ENCODE measurements at places on chromosomes 7 and 10.

- DNase-seq, result no peak
Measured at GRCh38 chr7:108805808-108806397, 236.2 kb downstream of the DNAJB9 start.

DNA sequence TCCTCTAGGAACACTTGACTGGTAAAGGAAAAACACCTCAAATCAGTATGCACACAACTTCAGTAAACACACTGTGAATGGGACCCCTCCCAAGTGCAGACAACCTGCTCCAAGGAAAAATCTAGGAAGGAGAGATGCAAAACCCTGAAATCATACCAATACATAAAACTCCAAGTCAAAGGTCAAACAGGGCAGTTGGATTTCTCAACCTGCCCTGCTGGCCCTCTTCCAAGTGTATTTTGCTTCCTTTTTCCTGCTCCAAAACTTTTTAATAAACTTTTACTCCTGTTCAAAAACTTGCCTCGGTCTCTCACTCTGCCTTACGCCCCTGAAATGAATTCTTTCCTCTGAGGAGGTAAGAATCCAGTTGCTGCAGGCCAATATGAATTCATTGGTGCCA, 665.1 kb downstream of the SORCS1 start:
- no peak for DNase-seq

- DNase-seq, result no peak
Measured at GRCh38 chr10:99435986-99436638, 5.7 kb upstream of the GOT1 start.

DNA sequence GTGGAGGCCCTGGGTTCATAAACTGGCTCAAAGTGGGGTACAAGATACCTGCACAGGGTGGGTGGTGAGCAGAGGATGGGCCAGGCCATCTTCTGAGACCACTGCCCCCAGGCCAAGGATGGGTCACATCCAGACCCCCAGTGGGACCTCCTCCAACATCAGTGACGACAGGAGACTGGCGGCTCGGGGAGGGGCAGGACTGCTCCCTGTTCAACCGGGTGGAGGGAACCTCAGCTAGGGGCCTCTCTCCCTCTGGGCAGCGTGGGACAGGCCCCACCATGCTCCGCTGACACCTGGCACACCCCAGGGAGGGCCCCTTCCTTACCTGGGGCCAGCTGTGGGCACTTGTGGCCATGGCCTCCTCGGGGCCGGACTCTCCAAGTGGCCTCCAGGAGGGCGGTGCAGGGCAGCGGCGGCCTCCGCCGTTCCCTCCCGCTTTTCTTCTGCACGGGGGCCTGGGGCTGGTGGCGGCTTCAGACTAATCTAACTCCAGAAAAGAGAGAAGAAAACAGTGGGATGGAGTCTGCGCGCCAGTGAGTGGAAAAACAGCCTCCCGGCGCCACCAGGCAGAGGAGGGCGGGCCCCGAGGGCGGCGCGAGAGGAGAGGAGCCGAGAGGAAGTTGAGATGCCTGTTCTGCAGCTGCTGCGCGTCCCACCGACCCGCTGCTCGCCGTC, at the start of gene CALHM2:
Gene CALHM2, minus strand, starts transcription at position 540 of the 675 bp plus-strand sequence. CDS start 2,429 bp downstream, outside the sequence.
- DNase-seq, result peak; percentile 22

- peak; percentile 0 for DNase-seq
Measured at GRCh38 chr7:88218836-88219605, 817 bp downstream of the SRI start.
